ENCODE measurements at places on chromosomes 3 and 15. TPM values are rescaled to one million over a fixed set of nuclear protein-coding genes. Genes with fewer than 3 reads are reported as not detected.

THOC7 gene
- total RNA-seq: 80.8 TPM

MCTP2 gene
- 27.8 TPM for total RNA-seq

ERICH6 gene
- total RNA-seq: not detected

- no peak for DNase-seq
- H3K27ac ChIP-seq: no peak overlapping the region
- no peaks in the 10 kb centered on the region for H3K4me1 ChIP-seq
- no peak overlapping the region for H3K4me3 ChIP-seq
- no peaks in the 10 kb centered on the region for H3K36me3 ChIP-seq
- H3K27me3 ChIP-seq: peaks cover 11% of the 10 kb centered on the region
These were observed 66.1 kb upstream of the RORA start for GRCh38 chr15:61295239-61295638.

GRCh38 chr15:41499109-41499851 lies 5.6 kb downstream of the ITPKA start:
- H3K27ac ChIP-seq: no peak overlapping the region
- no peaks in the 10 kb centered on the region for H3K36me3 ChIP-seq
- no peak overlapping the region for H3K4me3 ChIP-seq
- no peak for DNase-seq

SORD gene
- 17.1 TPM for total RNA-seq

GOLGA8Q gene
- total RNA-seq: 0.32 TPM

CYP1A1 gene
- total RNA-seq: 2.0 TPM
